ENCODE measurements at places on chromosomes 12 and 14. TPM values are rescaled to one million over a fixed set of nuclear protein-coding genes. Genes with fewer than 3 reads are reported as not detected.
A peak's percentile ranks its signal among the peaks of the same experiment; 100 is the strongest.

DNA sequence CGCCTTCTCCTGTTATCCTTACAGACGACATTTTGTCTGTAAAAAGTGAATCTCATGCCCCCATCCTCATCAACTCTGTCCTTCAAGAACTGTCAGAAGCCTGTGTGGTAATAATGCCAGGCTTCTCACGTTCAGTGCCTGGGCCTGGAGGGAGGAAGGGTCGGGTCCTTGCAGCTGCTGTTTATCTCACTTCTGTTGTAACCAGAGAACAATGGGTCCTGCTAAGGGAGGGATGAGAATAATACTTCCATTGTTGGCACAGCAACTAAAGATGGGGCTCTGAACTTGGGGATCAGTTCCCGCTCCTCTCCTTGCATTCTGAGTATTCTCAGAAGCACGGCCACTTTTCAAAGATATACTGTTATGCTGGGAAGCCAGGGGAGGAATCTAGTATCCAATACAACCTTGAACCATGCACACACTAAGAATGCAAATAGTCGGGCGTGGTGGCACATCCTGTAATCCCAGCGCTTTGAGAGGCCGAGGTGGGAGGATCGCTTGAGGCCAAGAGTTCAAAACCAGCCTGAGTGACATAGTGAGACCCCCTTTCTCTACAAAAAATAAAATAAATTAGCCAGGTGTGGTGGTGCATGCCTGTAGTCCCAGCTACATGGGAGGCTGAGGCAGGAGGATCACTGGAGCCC, 38.8 kb upstream of the NINJ2 start:
- no peak for DNase-seq

DNA sequence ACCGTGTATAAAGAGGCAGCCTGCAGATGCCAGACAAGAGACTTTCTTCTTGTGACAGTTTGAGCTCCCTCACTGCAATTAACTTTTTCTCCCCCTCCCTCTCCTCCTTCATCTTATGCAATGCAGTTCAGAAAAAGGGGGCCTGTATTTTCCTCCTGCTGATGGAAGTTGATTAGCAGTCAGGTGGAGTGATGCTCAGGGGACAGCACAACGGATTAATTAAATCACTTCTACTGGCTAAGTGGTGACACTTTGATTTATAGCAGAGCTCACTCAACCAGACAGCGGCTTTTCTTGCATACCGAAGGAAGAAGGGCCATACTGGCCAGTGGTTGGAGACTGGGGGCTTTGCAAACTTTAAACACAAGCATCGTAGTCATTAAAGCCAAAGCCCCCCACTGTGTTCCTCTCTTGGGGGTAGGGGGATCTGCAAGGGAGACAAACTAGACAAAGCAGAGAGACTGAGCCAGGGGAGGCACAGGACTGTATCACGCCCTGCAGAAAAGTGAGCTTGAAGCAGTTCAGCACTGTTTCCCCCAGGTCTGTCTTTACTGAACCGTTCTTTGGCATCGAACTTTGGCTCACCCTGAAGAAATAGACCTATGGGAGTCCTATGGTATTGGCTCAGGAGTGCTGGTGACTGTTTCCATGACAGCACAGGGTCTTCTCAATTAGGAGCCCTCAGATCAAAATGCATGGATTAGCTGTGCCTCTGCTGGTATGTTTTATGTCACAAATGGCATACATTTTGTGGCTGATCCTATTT, 47.7 kb downstream of the SPRING1 start:
- DNase-seq: no peak

- no peak for DNase-seq
Observed at GRCh38 chr12:48818831-48819590, 715 bp downstream of the CACNB3 start.

GRCh38 chr14:70926235-70926830, 19.1 kb downstream of the PCNX1 start:
- DNase-seq: no peak

- peak; percentile 66 for DNase-seq
Observed at GRCh38 chr14:24398653-24399446, at the start of gene NYNRIN. NYNRIN (plus strand) TSS chr14:24399003; CDS start chr14:24399247, 244 bp downstream.

DNA sequence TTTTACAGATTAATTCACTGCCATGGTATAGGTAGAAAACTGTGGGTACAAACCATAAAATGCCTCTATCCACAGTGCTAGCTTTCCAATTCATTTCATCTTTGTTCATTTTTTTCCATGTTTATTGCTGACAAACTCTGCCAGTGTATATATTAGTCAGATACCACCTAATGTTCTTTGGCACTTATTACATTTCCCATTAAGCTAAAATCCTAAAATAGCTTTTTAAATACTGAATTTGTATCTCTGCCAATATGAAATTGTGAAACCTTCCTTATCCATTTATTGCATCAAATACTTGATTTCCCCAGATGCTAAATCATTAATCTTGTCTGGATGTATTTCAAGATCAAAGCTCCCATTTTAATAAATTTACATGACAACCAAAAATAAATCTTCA, 150.1 kb upstream of the FSCB start:
- no peak for DNase-seq

GRCh38 chr12:125882141-125882540, 816.9 kb downstream of the AACS start:
- no peak for DNase-seq

GRCh38 chr12:27913999-27914614, 58.4 kb downstream of the PTHLH start:
- no peak for DNase-seq

GRCh38 chr12:10070380-10070779, 28.4 kb downstream of the CLEC1A start:
- no peak for DNase-seq

- no peak for DNase-seq
Observed at GRCh38 chr12:107012736-107013425, 25.9 kb upstream of the MTERF2 start.

GRCh38 chr12:53076461-53076860, 2.7 kb downstream of the SPRYD3 start:
- DNase-seq: no peak

DNA sequence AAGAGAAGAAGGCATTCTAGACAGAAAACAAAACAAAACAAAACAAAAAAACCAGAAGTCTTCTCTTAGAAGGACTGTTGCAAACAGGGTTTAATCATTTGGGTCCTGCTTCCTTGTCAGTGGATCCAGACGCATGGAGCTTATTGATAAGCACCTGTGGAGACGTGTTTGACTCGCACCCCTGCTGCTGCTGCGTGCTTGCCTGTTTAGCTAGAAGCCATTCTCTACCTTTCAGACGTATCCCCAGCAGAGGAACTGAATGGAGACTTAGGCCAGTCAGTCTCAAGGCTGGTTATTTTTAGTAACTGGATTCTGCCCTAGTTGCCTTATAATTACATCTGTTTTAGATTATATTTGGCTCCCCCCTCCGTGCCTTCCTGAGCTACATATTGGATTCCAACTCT, 186.1 kb upstream of the EEA1 start:
- no peak for DNase-seq

GRCh38 chr12:12272869-12273268, 6.0 kb upstream of the LRP6 start:
- DNase-seq: no peak

DNA sequence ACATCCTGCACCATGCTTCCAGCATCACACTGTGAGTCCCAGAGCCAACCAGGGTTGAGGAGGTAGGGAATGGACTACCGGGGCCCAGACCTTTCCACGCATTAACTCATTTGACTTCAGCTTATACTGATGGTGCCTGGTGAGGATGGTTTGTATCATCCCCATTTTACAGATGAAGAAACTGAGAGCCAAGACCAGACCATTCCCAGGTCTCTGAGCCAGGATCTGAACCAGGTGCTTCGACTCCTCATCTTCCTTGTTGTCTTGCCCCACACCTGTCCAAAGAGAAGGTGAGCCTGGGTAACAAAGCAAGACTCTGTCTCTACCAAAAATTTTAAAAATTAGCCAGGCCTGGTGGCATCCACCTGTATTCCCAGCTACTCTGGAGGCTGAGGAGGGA, 64.4 kb downstream of the MVK start:
- DNase-seq: no peak

- no peak for DNase-seq
Observed at GRCh38 chr12:113766879-113767878, 198.9 kb downstream of the RBM19 start.

GRCh38 chr12:6699259-6699988, 1.2 kb downstream of the PIANP start:
- no peak for DNase-seq

DNA sequence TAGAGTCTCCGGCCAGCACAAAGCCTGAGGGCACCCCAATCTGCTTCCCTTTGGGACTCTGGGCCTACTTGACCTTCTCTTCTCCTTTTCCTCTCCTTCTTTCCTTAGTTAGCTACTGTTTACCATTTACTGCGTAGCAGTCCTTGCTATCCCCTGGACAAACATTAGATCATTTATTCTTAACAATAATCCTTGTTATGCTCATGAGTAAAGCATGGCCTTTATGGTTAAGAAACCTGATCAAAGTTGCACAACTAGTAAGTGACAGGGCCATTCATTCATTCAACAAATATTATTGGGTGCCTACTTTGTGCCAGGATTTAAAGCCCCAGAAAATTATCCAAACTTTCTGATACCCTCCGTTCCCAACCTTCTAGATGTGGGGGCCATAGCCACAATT, 3.2 kb upstream of the HDAC7 start:
- DNase-seq: no peak

DNA sequence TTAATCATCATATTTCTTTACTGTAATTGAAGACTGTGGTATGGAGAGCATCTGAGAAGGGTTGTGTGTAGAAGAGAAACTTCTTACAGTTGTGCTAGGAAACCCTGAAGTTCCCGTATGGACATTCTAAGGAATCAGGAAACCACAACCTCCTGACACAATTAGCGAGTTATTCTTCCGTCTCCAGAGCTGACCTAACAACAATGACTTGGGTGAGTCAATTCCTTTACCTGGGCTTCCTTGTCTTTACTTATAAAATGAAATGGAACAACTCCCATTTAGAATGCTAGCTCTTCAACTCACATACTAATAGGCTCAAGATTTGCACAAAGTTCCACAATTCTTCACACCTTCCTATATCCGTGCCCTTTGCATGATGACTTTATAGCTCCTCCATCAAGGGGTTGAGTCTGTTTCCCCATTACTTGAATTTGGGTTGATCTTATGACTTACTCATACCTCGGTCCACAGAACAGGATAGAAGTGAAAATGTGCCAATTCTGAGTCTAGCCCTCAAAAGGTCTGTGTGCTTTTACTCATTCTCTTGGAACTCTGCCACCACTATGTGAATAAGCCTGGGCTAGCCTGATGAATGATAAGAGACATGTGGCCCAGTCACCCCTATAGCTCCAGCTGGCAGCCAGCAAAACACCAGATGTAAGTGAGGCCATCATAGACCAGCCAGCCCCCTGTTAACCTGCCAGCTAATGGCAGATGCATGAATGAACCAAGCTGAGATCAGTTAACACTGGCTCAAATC, 459.4 kb downstream of the ETNK1 start:
- DNase-seq: no peak

- DNase-seq: no peak
Observed at GRCh38 chr12:75489613-75490210, 9.2 kb downstream of the GLIPR1 start.

DNA sequence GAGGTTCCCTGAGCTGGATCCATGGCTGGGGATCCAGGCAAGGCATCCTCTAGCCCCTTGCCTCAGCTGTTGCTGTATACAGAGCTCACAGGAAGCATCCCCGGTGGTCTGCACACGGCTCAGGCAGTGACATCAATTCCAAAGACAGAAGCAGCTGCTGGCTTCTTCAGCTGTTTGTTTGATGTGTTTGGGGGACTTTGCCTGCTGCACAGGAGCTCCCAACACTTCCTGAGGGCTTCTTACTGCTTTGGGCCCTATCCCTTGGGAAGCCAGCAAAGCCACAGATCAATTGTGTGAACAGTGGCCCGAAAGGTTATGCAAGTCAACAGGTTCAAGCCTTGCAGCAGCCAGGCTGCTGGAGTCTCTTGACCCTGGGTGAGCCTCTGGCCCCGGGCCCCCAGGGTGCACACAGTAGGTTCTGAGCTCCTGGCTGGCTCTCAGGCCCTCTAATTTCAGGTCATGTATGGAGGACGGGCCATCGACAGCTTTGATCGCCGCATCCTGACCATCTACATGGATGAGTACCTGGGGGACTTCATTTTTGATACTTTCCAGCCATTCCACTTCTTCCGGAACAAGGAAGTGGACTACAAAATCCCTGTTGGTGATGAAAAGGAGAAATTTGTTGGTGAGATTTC, 42.6 kb downstream of the CCDC92 start:
- DNase-seq: no peak

DNA sequence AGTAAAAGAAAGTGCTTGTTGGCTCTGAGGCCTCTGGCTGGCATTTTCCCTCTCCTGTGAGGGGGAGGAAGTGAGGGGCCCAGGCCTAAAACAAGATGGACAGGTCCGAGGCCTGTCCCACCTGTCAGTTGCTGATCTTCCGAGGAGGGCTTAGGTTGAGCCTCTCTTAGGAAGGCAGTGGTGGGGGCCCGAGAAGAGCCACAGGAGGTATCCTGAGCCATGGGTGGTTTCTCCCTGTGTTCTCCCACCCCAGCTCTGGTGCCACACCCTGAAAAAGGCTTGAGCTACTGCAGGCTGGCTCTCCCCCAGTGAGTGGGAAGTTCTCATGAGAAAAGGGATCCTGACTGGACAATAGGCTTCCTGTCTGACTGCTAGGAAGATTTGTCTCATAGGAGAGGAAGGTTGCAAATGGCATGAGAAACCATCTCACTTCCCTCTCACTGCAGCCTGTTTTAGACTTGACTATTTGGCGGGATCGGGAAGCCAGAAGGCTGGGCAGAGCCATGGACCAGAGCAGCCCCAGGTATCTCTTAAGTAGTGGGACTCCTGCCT, 72.1 kb upstream of the SRSF5 start:
- no peak for DNase-seq

DNA sequence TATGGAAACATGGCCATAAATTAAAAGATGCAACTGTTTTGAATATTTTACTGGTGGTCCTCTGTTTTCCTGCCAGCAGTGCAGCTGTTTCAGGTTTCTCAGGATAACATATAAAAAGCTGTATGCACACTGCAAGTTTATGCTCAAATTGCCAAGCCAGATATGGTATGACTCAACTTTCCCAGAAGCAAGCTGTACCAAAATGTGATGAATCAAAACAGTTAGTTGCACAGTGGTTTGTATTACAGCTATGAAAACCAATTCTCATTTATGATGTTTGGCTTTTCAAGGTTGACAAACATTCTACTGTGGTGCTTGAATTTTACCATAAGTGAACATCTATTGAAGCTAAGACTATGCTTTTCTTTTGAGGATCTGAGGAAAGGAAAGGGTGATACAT, 15.5 kb downstream of the TRMT5 start:
- DNase-seq: no peak

The KCNA5 gene
- 0.95 TPM for total RNA-seq

The HNF1A gene
- 16.9 TPM for total RNA-seq

The NINJ2 gene
- 5.5 TPM for total RNA-seq

The C14orf180 gene
- total RNA-seq: 0.58 TPM

The BMP4 gene
- 6.4 TPM for total RNA-seq

The RHOJ gene
- 5.1 TPM for total RNA-seq

The FGF6 gene
- not detected for total RNA-seq

The RNU4-1 gene
- 2,546 TPM for total RNA-seq
